ENCODE measurements at places on chromosomes 7 and 10.

GRCh38 chr10:60893231-60893630 is 50.8 kb downstream of the RHOBTB1 start:
- no peak for DNase-seq

GRCh38 chr7:44748948-44749731 is 493 bp downstream of the ZMIZ2 start:
- no peak for DNase-seq

GRCh38 chr7:69782917-69783684 is 184.8 kb downstream of the AUTS2 start:
- no peak for DNase-seq

DNA sequence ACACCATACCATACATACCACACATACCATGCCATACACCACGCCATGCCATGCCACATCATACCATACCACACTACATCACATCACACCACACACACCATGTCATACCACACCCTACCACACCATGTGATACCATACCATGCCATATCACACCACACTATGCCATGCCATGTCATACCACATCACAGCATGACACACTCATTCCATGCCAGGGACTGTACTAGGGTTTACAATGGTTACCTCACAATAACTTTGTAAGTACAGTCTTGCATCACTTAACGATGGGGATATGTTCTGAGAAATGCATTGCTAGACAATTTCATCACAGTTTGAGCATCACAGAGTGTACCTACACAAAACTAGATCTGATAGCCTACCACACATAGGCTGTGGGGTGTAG is 14.5 kb downstream of the PYROXD2 start:
- DNase-seq, result no peak

- no peak for DNase-seq
Measured at GRCh38 chr10:71135236-71135635, 77.1 kb upstream of the UNC5B start.

GRCh38 chr10:12484002-12484918 is 134.9 kb downstream of the CAMK1D start:
- no peak for DNase-seq

GRCh38 chr7:121337398-121337797 is 8.6 kb downstream of the WNT16 start:
- DNase-seq, result no peak

DNA sequence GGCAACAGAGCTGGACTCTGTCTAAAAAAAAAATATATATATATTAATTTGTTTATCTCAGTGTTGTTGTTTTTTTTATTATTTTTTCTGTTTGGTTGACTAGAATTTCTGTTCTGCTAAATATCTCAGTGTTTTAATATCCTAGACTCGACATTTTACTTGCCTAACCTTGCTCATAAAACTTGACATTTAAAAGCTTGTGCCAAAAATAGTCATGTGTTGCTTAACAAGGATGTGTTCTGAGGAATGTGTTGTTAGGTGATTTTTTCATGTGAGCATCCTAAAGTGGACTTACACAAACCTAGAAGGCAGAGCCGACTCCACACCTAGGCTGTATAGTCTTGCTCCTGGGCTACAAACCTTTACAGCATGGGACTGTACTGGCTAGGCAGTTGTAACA is 23.1 kb downstream of the NRBF2 start:
- no peak for DNase-seq

DNA sequence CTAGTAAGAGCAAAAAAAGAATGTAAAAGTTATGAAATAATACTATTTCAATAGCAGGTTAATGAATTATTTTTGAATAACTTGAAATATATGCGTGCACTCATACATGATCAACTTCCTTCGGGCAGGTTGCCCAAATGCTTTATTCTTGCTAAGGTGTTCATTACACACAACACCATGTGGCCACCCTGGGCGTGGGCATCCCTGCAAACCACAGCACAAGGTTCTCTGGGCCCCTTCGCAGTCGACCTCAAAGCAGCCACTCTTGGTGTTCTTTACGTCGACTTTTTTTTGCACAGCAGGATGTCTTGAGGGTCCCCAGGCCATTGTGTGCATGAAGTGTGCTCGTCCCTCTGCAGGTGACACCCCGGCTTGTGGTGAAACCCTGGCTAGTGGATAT is 300.7 kb upstream of the PITRM1 start:
- no peak for DNase-seq

DNA sequence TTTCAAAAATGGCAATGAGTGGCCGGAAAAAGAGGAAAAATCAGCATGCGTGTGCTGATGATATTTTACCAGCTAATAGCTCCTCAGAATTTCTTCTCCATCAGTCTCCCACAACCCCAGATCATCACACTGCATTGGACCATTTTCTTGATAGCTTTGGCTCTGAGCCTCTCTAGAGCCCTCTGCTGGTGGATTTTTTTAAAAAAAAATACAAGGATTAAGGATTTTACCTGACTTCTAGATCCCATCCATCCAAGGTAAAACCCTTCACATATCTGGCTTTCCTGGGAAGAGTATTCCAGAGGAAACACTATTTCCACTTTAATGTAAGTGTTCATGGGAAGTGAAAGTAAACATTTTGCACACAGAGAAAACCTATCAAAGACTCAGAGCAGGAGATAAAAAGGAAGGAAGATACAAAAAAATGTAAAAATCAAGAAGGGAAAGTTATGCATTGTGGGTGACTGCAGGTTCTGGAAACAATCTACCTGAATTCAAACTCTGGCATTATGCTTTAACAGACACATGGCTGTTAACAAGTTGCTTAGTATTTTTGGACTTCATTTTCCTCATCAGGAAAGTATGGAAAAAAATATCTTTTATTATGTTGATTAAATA is 380.9 kb downstream of the LRRTM3 start:
- DNase-seq, result peak; percentile 19

GRCh38 chr7:47479821-47480575 is 101.9 kb downstream of the TNS3 start:
- no peak for DNase-seq

DNA sequence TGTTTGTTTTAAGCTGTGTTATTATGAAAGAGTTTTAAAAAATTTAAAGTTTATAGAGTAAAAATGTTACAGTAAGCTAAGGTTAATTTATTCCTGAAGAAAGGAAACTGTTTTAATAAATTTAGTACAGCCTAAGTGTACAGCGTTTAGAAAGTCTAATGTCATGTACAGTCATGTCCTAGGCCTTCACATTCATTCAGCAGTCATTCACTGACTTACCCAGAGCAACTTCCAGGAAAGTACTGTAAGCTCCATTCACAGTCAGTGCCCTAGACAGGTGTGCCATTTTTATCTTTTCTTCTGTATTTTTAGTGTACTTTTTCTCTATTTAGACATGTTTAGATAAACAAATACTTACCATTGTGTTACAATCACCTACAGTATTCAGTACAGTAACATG is 126.8 kb downstream of the TPK1 start:
- DNase-seq, result no peak

- no peak for DNase-seq
Measured at GRCh38 chr10:6101181-6101580, 12.3 kb downstream of the RBM17 start.

GRCh38 chr7:24574386-24574785 is 1.1 kb downstream of the PALS2 start:
- peak; percentile 11 for DNase-seq

DNA sequence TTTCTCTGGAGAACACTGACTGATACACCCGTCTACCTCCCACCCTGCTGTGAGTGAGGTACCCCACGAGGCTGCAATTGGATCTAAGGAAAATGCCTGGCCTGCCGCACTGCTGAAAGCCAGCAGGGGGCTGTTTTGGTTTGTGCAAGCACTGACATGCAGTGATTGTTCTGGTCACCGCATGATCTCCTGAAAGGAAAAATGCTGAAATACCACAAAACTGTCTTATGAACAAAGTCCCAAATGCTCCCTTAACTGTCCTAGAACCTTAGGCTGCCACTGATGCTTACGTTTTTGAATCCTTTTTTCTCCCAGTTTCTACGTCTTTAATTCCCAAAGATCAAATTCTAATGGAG is 132.7 kb downstream of the JCAD start:
- DNase-seq, result no peak

- DNase-seq, result peak; percentile 19
Measured at GRCh38 chr7:106139265-106140251, 27.4 kb upstream of the SYPL1 start.

DNA sequence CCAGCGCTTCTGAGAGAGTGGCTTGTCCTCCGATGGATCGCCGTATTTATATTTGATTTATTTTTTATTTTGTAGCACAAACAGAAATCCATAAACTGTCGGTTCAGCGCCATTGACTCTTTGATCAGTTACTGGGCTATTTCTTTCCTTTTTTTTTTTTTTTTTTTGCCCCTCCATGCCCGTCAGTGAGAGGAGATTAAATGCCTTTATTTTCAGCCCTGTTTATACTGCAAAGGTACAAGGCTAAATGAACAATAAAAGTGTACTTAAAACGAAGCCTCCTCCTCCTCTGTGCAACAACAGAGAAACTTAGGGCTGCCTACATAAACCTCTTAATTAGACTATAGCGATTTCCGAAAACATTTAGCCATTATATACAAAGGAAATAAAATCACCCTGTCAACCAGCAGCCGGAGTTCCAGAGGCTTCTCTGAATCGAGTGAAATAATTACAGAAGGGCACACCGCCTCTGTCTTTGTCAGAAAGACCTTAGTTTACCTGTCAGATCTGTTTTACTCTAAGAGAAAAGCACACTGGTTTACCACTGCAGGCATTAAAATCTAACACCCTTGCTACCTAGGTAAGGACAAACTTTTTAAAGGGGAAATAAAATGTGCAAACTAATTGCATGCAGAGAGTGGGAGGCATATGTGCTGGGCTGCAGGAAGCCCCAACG is 3.5 kb downstream of the EBF3 start:
- no peak for DNase-seq

DNA sequence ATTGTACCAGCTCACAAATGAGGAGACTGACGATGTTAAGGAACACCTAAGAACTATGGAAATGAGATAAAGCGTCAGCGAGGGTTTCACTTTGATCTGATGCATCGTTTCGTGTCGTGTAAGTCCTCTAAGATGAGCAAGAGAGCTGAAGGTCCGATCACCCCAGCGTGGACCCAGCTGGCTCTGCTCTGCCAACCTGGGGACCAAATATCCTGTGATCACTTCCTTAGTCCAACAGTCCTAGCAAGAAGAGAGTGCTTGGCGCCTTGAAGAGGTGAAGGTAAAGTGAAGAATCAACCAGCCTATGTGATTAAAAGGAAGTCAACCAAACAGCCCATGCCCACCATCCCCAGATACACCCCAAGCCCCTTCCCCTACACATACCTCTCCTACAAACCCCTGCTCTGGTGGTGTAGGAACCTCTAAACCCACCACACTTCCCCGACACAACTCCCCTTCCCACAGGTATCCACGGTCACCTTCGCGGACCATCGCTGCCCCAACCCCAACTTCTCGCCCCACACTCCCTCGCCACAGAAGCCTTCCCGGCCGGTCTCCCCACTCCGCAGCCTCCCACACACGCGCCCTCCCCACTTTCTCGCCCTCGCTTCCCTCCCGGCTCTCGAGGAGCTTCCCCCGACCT is 722 bp downstream of the UPF2 start:
- DNase-seq, result peak; percentile 20

GRCh38 chr7:139505563-139505962 is 17.9 kb upstream of the CLEC2L start:
- no peak for DNase-seq

- DNase-seq, result no peak
Measured at GRCh38 chr10:80590585-80591125, 53.0 kb downstream of the SH2D4B start.

- no peak for DNase-seq
Measured at GRCh38 chr10:15879663-15880062, 19.4 kb upstream of the MINDY3 start.

DNA sequence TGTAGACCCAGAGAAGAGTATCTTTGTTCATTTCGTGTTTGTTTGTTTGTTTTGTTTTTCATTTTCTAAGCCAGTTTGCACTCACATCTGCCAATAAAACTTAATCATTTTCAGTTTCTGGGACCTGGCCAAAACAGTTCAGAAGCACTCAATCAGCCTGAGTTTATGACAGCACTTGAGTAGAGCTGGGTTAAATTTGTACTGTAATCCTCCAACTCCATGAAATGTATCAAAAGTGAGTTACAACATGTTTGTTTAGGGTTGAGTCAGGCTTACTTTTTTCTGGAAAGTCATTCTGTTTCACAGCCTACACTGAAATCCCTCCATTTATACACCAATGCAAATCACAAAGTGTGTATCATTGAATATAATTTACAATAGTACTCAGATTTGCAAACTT is 91.9 kb downstream of the ZWINT start:
- DNase-seq, result no peak

GRCh38 chr7:24152877-24153472 is 131.0 kb upstream of the NPY start:
- no peak for DNase-seq

DNA sequence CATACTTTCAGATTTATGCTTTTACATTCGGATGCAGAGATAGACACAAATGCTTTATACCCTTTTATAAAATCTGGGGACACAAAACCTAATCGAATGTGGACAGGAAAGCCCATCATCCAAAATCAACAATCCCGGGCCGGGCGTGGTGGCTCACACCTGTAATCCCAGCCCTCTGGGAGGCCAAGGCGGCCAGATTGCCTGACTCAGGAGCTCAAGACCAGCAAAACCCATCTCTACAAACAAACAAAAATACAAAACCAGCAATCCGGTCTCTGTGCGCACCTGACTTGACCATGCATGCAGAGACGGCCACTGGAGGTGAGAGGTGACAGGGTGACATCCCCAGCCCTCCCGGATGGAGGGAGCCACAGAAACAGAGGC is 13.5 kb downstream of the COBL start:
- no peak for DNase-seq

DNA sequence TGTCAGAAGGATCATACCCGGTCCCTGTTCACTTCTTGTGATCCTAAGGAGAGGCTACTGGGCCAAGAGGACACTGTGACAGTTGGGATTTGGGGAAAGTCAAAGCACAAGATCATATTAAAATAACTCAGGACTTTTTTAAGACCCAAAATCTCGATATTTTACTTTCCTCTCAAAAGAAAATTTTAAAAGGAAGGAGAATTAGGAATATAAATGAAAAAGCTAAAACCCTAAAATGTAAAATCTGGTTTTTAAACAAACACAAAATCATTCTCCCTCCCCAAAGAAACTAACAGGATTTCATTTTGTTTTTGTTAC is 36.4 kb downstream of the ALOX5 start:
- DNase-seq, result no peak

GRCh38 chr10:122323941-122324675 is 50.4 kb upstream of the PLEKHA1 start:
- DNase-seq, result no peak

DNA sequence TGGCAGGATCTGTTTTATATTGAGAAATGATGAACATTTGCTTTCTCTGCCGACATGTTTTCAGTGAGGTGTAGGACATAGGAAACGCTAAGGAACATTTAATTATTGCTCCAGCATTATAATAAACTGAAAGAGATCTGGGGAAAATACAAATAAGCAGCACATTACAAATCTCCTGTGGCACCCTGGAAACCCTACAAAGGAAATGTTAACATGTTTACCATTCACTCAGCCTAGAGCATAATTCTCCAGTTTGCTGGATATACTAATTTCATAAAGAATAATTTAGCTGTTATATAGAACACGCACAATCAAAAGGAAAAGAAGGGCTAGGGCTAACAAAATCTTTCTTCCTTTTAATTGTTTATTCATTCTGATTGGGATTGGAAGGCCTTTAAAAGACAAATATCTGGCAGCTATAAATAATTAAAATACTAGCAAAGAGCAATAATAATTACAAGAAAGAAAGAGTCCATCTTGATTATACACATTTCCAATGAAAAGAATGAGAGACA is 299.4 kb downstream of the CRPPA start:
- no peak for DNase-seq
